ENCODE measurements at places on chromosomes 2 and 18. TPM values are rescaled to one million over a fixed set of nuclear protein-coding genes. Genes with fewer than 3 reads are reported as not detected.
A peak's percentile ranks its signal among the peaks of the same experiment; 100 is the strongest.

- peak overlapping the region; percentile 95 for H3K27ac ChIP-seq
- peaks cover 66% of the 10 kb centered on the region for H3K4me1 ChIP-seq
- H3K36me3 ChIP-seq = no peaks in the 10 kb centered on the region
- H3K27me3 ChIP-seq = no peaks in the 10 kb centered on the region
- no peak overlapping the region for H3K4me3 ChIP-seq
Measured at GRCh38 chr18:54767098-54767497, 61.2 kb upstream of the RAB27B start.

- no peak overlapping the region for H3K27ac ChIP-seq
- DNase-seq = no peak
- peaks cover 1% of the 10 kb centered on the region for H3K36me3 ChIP-seq
- H3K4me3 ChIP-seq = no peak overlapping the region
- H3K4me1 ChIP-seq = peaks cover 11% of the 10 kb centered on the region
- no peaks in the 10 kb centered on the region for H3K27me3 ChIP-seq
Measured at GRCh38 chr2:238023608-238024007, 37.2 kb upstream of the SCLY start.

DNA sequence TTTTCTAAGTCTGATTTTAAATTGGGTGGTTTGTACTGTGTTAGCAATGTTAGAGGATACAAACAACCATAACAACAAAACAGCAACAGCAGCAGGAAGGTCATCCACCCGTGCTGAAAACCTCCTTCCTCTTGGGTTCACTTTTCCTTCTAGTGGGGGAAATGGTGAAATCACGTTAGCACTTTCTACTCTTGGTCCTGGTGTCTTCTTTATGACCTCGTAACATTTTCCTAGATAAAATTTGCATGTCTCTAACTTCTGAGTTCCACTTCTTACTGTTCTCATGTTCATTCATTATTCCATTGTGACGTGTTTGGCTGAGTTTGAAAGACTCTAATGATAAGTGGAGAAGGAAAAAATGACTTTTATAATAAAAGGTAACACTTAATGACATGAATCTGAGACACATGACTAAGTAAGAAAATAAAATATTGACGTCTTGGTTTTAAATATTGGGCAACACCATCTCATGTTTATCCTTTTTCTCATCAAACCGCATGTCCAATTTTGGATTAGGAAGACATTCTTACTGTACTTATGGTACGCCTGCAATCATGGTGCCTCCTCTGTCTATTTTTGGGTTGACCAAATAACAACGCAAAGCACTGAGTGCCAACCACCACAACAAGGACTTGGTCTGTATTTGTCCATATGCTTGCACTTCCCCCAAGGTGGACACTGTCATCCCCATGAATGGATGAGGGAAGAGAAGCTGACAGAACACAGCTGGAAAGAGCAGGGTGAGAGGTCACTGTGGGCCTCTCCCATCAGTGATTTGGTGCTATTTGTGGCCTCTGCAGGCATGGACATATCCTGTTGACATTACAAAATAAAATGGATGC is 25.7 kb upstream of the IL1R1 start:
- no peaks in the 10 kb centered on the region for H3K36me3 ChIP-seq
- H3K4me3 ChIP-seq = no peak overlapping the region
- DNase-seq = no peak
- peaks cover 9% of the 10 kb centered on the region for H3K27me3 ChIP-seq
- H3K4me1 ChIP-seq = peaks cover 6% of the 10 kb centered on the region

DNA sequence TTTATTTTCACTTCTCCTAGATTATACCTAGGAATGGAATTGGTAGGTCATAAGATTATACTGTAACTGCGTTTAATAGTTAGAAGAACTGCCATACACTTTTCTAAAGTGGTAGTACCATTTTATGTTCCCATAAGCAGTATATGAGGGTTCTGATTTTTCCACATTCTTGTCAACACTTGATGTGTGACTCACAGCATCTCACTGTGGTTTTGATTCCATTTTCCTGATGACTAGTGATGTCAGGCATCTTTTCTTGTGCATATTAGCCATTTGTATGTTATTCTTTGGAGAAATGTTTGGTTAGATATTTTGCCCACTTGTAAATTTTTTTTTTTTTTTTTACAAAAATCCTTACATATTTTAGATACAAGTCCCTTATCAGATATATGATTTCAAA is 2.3 kb downstream of the DCAF17 start:
- no peaks in the 10 kb centered on the region for H3K27me3 ChIP-seq
- no peak for DNase-seq
- H3K36me3 ChIP-seq = peaks cover 15% of the 10 kb centered on the region
- no peak overlapping the region for H3K27ac ChIP-seq
- H3K4me3 ChIP-seq = no peak overlapping the region
- H3K4me1 ChIP-seq = peaks cover 16% of the 10 kb centered on the region

DNA sequence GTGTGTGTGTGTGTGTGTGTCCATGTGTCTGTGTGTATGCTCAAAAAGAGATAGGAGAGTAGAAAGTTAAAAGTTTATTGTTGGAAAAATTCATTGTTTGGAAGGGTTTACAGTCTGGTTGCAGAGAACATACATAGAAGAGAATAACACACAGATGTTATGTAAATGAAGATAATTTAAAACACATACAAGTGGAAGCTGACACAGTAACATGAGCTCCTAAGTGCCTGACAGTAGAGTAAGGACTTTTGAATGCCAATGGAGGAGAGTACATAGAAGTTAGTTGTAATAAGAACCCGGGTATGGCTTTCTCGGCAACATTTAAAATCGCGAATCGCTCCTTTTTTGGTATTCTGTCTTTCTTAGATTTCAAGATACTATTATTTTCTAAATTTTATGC is 137.0 kb upstream of the FANCL start:
- H3K27me3 ChIP-seq = no peaks in the 10 kb centered on the region
- no peak overlapping the region for H3K4me3 ChIP-seq
- no peak overlapping the region for H3K27ac ChIP-seq
- no peak for DNase-seq
- no peaks in the 10 kb centered on the region for H3K36me3 ChIP-seq

GRCh38 chr2:173750353-173750801 is 214.8 kb downstream of the SP3 start:
- no peak for DNase-seq
- H3K27ac ChIP-seq = peak overlapping the region; percentile 3
- no peak overlapping the region for H3K4me3 ChIP-seq
- no peaks in the 10 kb centered on the region for H3K36me3 ChIP-seq
- H3K4me1 ChIP-seq = peaks cover 21% of the 10 kb centered on the region

DNA sequence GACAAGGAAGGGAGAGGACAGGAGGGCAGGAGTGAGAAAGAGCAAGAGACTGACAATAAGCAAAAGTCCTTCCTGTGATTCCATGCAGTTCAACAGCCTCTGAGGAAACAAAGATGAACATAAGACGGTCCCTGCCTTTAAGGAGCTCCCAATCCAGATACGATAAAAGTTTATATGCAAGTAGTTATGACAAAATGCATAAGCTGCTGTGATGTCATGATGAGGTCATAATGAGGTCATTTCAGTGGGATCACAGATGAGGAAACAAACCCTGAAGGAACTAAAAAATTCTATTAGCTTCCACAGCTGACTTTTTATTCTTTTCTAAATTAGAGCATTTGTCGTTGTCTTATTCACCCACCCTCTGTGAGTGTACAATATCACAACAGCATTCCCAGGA is 458.5 kb upstream of the ACVR2A start:
- peaks cover 19% of the 10 kb centered on the region for H3K4me1 ChIP-seq
- no peak overlapping the region for H3K27ac ChIP-seq
- DNase-seq = no peak
- H3K27me3 ChIP-seq = peaks cover 11% of the 10 kb centered on the region

DNA sequence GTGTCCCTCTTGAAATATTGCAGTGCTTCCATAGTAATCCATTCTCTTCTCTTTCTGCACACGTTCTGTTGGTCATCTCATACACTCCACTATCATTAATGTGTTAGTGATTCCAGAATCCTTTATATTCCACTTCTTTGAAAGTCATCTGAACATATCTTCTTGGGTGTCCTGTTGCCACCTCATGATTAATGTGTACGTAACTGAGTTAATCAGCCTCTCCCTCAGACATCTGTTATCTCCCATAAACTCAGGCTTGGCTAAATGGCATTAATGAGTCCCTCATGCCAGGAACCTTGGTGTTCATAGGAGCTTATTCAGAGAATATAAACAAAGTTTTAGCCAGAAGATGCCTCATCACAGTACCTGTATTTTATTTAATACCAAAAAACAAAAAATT is 126.4 kb downstream of the NCOA1 start:
- peaks cover 1% of the 10 kb centered on the region for H3K4me1 ChIP-seq
- no peaks in the 10 kb centered on the region for H3K27me3 ChIP-seq
- H3K36me3 ChIP-seq = no peaks in the 10 kb centered on the region

DNA sequence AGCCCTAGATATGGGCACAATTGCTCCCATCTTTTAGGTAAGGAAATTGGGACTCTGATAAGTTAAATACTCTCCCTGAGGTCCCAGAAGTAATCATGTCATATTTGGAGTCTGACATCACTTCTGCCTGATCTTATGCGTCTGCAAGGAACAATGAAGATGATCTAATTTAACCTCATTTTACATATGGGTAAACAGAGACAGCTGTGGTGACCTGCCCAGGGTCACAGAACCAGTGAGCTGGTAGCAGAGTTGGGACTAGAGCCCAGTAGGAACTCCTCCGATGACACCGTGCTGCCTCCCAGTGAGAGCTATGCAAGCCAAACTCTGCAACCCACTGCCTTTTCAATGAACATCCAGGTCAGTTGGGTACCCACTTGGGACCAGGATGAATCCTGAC is 17.8 kb downstream of the CTAGE1 start:
- no peak overlapping the region for H3K27ac ChIP-seq
- DNase-seq = no peak
- no peaks in the 10 kb centered on the region for H3K36me3 ChIP-seq
- no peak overlapping the region for H3K4me3 ChIP-seq
- peaks cover 1% of the 10 kb centered on the region for H3K4me1 ChIP-seq

GRCh38 chr2:218010984-218011652 is 8.3 kb upstream of the TNS1 start:
- H3K36me3 ChIP-seq = no peaks in the 10 kb centered on the region
- H3K27me3 ChIP-seq = peaks cover 69% of the 10 kb centered on the region
- H3K4me3 ChIP-seq = peak overlapping the region; percentile 68
- no peak overlapping the region for H3K27ac ChIP-seq

- H3K27ac ChIP-seq = no peak overlapping the region
- H3K4me1 ChIP-seq = no peaks in the 10 kb centered on the region
- no peaks in the 10 kb centered on the region for H3K36me3 ChIP-seq
- H3K27me3 ChIP-seq = no peaks in the 10 kb centered on the region
Measured at GRCh38 chr2:123777116-123777515, 248.0 kb upstream of the CNTNAP5 start.

DNA sequence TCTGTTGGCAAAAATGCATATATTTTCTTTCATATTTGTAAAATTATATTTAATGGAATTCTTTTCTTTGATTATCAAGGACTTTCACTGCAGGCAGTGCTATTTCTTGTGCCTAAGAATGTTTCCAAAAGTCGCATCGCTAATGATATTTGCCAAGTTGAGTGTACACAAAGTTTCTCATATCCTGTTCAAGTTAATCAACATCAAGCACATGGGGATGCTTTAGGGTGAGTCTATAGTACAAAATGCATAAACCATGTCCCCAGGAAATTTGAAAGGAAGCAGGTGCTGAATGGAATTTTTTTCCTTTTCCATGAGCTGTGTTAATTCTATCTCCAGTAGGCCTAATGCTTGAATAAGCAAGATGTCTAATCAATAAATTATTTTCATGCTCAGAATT is 129.7 kb downstream of the GALNT1 start:
- no peak for DNase-seq
- peaks cover 22% of the 10 kb centered on the region for H3K36me3 ChIP-seq

DNA sequence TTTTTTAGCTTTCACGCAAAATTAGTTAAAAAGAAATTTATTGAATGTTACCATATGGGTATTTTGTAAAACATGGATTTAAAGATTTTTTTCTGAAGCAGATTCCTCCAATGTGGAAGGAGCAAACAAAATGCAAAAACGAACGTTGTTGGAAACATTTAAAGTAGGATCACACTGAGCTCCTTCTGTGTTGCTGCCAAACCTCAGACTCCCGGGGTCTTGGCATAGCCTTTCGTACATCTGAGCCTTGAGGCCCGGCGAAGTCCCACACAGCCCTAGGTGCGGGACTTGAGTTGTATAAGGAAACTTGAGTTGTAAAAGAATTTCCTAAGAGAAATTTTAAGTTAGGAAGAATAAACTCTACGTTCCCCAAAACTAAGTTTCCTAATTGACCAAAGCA is 52.0 kb upstream of the CD226 start:
- no peak overlapping the region for H3K4me3 ChIP-seq
- peaks cover 8% of the 10 kb centered on the region for H3K4me1 ChIP-seq
- H3K27me3 ChIP-seq = no peaks in the 10 kb centered on the region
- H3K36me3 ChIP-seq = peaks cover 8% of the 10 kb centered on the region
- DNase-seq = no peak
- no peak overlapping the region for H3K27ac ChIP-seq

DNA sequence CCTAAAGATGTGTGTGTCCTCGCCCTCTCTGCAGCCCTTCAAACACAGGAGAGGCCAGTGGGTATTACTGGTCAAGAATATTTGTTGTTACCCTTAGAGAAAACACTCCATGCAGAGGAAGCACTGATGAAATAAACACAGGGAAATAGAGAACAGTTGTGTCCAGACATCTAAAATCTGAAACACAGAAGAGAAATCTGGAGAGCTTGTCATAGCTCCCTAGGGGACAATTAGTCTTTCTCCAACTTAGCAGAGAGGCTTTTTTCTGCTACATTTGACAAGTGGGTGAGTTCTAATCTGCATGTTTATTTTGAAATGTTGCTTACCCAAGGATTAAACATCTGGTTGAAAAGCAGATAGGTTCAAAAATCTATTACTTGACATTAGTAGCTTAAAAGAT is 190.1 kb downstream of the CTNNA2 start:
- no peak overlapping the region for H3K27ac ChIP-seq
- H3K4me3 ChIP-seq = no peak overlapping the region
- no peaks in the 10 kb centered on the region for H3K27me3 ChIP-seq
- H3K36me3 ChIP-seq = no peaks in the 10 kb centered on the region

DNA sequence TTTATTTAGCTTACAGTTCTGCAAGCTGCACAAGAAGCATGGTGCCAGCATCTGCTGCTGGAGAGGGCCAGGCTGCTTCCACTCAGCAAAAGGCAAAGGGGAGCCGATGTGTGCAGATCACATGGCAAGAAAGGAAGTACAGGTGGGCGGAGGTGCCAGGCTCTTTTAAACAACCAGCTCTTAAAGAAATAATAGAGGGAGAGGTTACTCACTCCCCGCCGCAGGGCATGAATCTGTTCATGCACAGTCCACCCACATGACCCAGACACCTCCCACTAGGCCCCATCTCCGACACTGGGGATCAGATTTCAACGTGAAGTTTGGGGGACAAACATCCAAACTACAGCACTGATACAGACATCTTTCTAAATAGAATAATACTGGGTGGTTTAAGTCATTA is 105.8 kb downstream of the MTCL1 start:
- DNase-seq = no peak
- peaks cover 48% of the 10 kb centered on the region for H3K36me3 ChIP-seq
- no peaks in the 10 kb centered on the region for H3K4me1 ChIP-seq
- H3K27me3 ChIP-seq = no peaks in the 10 kb centered on the region
- no peak overlapping the region for H3K4me3 ChIP-seq

Gene MAP2
- total RNA-seq = 18.2 TPM

Gene SCN1A
- total RNA-seq = 0.62 TPM

Gene GYPC
- 29.5 TPM for total RNA-seq

Gene MDH1B
- 2.8 TPM for total RNA-seq

Gene HDAC4
- total RNA-seq = 46.2 TPM

Gene CAB39
- total RNA-seq = 49.0 TPM

Gene SH3BP4
- 49.0 TPM for total RNA-seq

Gene CAPN14
- 0.50 TPM for total RNA-seq

Gene TRPM8
- total RNA-seq = not detected

Gene PSMA8
- 0.29 TPM for total RNA-seq

Measured in progenitor cell of endocrine pancreas (in vitro differentiated cells).